RCC 7860 (cell line): ENCODE measurements at places on chromosomes 7 and 10.

DNA sequence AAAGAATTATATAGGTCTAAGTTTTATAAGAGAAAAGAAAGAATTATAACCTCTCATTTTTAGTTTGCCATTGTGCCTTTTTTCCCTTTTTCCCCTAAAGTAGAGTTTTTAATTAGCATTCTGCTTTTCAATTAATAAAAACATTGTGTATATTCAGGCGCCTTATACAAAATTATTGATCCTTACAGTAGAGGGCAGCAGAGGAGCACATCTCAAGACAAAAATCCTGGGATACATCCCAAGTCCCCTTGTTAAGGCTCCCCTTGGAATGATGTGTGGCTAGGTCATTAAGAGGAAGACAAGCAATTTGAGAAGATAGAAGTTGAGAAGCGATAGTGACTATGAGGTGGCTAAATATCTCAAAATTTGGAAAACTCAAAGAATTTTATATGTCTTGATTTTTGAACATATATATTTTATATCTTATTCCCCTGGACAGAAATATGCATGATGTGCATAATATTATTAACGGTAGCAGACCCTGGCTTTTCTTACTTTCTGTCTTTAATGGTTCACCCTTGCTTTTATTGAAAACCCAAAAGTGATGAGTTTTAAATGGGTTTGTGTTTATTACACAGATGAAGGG is 19.1 kb upstream of the TPK1 start:
- DNase-seq: peak; percentile 34

- no peak for DNase-seq
Measured at GRCh38 chr7:104136561-104136960, 71.3 kb downstream of the ORC5 start.

DNA sequence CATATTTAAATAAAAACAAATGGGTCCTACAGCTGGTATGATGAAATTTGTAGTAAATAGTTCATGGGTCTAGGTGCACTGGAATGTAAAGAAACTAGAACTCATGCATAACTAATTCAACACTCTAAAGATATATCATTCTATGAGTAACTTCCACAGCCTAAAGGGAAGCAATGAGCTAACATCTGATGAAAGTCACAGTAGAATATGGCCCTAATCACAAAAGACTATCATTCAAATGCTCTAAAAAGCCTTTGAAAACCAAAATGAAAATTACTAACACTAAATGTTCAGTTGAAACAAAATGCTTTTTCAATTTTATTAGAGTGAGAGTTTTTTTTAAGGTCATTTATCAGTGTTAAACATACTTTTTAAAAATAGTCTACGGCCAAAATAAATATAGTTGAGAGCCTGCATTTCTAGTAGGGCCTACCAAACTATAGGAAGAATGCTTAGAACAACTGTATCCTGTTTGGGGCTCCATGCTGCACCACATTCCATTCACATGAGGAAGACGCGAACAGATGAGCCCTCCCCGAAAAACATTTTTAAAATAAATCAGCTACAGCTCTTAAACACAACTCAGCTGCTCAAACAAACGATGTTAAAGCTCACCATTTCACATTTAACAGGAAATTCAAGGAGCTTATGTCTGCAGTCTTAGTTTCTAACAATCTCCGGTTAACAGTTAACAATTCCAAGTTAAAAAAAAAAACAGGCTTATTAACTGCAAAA is 134.5 kb downstream of the NRBF2 start:
- peak; percentile 66 for DNase-seq

GRCh38 chr7:8719102-8719501 is 285.7 kb downstream of the NXPH1 start:
- DNase-seq: no peak

DNA sequence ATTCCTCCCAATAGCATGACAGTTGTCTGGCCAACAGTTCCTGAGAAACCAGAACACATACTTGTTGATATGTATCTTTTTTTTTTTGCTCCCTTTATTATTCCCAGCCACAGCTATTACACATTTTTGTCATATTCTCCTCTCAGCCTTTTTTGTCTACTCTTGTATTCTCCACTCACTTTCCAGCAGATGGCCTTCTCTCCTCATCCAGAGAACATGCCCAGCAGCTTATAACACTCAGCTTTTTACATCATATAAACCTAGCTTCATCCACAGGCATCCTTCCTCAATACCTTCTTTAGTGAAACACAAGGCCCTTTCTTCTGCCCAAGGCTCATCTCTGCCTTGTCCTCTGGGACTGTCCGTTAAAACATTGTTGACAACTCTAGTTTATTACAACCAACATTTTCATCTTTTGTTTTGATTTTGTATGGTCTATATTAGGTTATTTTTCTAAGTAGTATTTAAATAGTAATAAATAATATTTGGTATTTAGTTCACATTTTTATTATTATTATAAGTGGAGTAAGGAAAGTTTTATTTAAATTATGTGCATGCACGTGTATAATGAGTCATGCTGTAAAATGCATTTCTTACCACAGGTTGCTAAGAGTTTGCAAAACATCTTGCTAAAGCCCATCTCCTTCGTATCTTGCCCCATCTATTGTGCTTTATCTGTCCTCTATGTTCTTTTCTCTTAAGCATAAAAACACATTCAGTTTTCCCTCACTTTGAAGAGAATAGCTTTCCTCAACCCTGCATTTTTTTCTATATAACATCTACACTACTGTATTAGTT is 101.5 kb downstream of the ORC5 start:
- no peak for DNase-seq

DNA sequence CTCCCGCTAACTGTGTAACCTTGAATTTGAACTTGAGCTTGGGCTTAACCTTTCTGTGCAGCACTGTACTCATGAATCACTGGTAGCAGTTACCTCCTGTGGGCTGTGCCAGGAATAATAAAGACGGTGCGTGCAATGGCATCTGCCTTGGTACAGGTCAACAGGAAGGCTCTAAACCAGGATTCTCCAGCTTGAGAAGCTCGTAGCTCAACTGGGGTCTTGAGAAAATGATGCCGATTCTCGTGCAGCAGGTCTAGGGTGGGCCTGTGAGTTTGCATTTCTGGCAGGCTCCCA is 112.5 kb upstream of the ANLN start:
- no peak for DNase-seq

DNA sequence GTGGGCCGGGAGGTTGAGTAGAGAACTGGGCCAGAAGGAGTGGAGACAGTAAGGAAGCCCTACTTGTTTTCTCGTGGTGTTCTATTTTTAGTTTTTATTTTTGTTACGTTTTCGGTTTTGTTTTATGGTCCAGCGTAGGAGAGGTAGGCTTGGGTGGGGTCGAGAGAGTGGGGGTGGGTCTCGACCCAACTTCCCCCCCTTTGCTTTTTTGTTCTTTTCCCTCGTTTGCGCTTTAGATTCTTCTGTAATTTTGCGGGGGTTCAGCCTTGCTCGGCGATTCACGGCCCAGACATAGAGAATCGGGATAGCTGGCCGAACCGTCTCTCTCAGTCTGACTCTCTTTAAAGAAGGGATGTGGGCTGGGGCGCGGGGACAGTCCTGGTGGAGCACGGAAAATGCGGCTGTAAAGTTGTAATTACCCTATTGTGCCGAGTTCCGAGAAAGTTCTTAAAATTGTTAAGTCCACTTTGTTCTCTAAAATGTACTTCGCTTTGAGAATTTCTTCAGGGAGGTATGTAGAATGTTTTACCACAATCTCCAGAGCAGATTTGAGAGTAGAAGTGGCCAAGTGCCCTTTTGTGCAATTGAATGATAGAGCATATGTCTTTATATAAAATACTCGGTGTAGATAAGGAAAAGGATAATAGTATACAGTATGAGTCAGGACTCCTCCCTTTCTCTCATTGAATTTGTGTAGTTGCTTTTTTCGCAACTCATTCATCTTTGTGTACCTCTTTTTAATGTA is 816 bp downstream of the DMTF1 start:
- DNase-seq: peak; percentile 32
